ENCODE measurements at places on chromosomes 5 and 9.

- no peak for DNase-seq
These were observed 72.0 kb upstream of the SAP30L start for GRCh38 chr5:154373729-154374179.

DNA sequence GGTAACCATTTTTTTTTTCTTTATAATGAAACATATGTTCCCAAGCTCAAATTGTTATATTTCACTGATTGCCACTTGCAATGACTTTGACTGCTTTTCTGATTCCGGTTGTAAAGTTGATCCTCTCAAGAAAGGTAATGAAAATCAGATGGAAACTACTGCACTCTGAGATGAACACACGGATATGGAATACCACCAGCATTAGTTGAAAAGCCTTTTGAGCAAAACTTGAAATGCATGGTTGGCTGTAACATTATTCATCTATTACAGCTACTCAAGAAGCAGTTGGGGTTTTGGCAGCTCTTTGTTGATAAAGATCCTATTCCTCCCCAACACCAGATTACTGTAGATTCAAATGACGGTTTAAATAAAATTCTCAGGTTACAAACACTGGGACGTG is 591.6 kb upstream of the DMAC1 start:
- DNase-seq, result no peak

GRCh38 chr5:109143031-109143430 is 266.7 kb downstream of the PJA2 start:
- DNase-seq, result peak; percentile 26

GRCh38 chr5:167793700-167794099 is 497.7 kb upstream of the WWC1 start:
- no peak for DNase-seq

DNA sequence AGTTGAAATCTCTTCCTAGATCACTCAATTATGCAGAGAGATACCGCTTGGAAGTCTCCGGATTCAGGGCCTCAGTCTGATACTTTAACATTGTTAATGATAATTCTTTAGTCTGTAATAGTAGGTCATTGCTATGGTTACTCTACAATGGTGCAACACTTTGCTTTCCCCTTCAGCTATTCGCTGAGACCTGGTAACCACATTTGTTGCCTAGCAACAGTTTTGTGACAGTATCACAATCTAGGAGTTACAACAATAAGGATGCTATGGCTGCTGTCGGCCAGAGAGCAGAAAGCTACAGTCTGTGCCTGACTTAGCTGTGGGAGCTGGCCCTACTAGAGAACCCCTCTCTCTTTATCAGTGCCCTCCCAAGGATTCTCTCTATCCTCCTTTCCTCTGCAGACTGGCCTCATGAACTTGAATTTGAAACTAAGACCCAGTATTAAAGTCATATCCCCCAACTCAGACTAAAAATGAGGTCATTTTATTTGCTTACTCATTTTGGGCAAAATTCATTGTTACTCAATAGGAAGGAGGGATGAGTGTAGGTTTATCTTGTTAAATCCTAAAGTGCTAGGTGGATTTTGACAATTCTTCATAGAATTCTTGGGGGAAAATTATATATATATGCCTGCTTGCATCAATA is 39.3 kb downstream of the NR2F1 start:
- DNase-seq, result peak; percentile 50

DNA sequence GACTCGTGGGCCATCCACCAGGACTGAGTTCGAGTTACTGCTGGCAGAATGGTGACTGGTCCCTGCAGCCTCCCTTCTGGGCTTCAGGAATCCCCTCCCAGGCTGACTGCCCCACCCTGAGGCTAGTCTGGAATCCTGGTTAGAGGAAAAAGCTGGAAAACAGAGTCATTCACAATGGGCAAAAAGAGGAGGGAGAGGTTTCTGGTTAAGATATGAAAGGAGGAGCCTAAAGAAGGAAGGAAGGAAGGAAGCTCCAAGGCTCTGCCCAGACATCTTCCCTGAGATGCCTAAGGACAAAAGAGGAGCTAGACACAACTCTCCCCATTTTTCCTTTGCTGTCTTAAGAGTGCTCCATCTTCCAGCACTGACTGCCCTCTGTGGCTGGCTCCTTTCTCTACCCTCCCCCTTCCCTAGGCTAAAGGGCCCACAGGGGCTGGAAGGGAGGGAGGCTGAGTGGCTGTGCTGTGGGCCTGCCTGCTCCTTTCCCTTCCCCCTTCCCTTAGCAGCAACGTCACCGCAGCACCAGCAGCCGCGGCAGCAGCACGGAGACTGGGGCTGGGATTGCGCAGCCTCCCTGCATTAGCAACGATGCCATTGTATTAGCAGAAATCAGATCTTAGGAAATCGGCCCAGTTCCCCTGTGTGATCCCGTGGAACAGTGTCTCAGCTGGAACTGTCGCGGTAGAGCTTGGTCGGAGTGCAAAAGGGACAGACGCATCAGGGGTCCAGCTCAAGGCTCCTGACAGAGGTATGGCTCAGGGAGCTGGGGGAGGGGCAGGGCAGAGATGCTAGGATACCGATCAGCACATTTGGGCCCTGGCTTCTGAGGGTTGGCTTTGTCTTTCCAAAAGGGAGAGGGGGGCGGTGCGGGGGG is 48.7 kb downstream of the RUSC2 start:
- DNase-seq, result peak; percentile 94

DNA sequence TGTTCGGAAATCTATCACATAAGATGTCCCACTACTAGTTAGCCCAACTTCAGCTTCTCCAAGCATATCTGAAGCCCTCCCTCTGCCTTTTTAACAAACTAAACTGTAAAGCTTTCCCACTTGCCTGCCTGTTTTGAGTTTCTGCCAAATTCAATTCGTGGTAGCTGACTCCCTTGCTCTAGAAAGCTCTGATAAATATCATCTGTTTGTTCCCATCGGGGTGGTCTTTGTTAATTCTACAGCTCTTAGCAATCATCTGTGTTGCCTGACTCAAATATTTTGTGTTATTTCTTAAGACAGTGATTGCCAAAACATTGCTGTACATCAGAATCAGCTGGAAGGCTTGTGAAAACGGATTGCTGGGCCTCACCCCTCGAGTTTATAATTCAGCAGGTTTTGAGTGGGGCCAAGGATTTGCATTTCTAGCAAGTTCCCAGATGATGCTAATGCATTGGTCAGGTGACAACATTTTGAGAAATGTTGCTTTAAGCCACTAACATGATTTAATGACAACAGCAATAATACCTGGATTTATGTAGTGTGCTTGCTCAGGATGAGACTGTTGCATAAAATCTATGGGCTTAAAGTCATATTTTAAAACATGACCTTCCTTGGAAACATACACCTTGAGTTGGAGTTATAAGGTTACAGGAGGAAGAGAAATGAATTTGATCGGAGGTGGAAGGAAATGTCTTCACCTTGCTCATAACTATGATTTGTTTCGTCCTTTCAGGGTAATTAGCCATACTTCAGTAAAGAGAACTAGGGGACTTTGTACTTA is 631.9 kb downstream of the PSAT1 start:
- DNase-seq, result no peak

DNA sequence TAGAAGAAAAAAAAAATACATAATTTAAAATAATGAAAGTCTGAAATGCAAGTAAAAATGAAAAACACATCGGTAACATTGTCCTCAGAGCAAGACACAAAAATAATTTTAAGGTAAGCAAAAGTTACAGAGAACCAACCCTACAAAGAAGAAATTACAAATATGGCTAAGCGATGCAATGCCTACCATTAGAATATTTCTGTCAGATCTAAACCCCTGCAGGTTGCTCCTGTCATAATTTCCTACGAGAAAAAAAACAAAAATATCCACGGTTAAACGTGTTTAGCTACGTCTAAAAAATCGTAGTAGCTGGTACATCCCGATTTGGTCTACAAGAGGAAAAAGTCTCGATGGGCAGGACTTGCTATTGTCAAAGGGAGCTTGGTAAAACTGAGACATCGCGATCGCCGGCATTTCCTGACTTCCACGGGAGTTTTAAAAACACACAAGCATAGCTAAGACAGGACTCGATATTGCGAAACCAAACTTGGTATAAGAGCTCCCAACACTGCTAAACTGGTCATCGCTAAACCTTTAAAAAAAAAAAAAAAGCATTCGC is 1.1 kb upstream of the ANXA2R start:
- no peak for DNase-seq

- no peak for DNase-seq
These were observed 128.5 kb upstream of the IQGAP2 start for GRCh38 chr5:76274571-76274970.

GRCh38 chr9:101269591-101270283 is 115.1 kb downstream of the BAAT start:
- no peak for DNase-seq

DNA sequence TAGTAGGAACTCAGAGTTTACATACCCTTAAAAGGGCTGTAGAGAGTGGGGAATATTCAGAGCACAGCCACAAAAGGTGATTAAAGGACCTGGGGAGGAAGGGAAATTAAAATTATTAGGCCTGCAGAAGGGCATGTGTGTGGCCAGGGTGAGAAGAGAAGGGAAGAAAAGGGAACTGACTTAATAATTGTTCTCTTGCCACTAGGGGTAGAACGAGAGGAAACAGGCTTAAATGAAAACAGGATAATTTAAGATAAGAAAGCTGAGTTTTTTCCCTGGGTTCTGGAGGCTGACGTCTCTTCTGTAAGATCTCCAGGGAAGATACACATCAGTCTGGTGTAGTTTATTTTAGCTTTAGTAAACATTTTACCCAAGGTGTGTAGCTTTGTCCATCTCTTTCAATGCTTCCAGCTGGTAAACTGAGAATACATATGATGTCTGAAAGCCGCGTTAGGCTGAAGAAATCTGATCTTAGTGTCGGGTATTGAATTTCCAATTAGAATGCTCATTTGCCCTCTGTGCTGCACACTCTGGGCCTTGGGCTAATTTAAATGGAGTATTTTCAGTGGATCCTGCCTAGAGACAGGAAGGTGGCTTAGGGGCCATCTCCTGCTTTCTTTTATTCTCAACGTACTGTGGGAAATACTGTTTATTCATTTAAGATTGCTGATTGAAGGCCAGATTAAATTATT is 416.8 kb downstream of the TMEM38B start:
- no peak for DNase-seq

DNA sequence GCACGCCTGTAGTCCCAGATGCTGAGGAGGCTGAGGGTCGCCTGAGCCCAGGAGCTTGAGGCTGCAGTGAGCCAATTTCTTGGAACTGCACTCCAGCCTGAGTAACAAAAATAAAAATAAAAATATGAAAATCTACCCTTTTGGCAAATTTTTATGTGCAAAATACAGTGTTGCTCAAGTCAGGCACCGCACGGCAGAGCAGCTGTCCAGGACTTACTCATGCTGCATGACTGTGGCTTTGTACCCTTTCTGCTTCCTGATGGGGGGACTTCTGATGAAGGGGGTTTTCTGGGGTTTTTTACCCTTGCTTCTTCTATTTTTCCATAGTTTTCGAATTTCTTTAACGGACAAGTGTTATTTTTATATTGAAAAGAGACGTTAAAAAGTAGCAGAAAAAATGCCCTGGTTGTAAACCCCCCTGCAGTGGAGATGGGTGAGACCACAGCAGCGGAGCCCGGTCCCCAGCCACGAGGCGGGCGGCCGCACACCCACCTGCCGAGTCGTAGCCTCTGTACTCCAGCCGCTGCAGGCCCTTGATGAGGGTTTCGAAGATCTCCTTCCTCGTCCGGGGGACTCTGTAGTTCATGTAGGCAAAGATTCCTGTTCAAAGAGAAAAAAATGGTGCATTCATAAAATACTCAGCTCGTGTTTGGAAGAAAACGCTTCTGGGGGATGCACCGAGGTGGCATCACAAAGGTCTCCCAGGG is 15.0 kb downstream of the GFPT2 start:
- DNase-seq, result no peak

GRCh38 chr5:6902094-6902493 is 188.9 kb downstream of the TENT4A start:
- DNase-seq, result no peak

GRCh38 chr9:97366889-97367288 is 45.0 kb upstream of the TDRD7 start:
- no peak for DNase-seq

- no peak for DNase-seq
These were observed 155.0 kb downstream of the GLIS3 start for GRCh38 chr9:4144869-4145268.

GRCh38 chr9:6671416-6671815 is 25.9 kb upstream of the GLDC start:
- no peak for DNase-seq

- DNase-seq, result peak; percentile 29
These were observed 192.7 kb downstream of the GNA14 start for GRCh38 chr9:77455312-77455927.

GRCh38 chr5:73617510-73618279 is 8.3 kb upstream of the ARHGEF28 start:
- DNase-seq, result peak; percentile 72

- DNase-seq, result no peak
These were observed 460.4 kb downstream of the CTNND2 start for GRCh38 chr5:11443831-11444230.

- no peak for DNase-seq
These were observed 12.8 kb downstream of the FGFR4 start for GRCh38 chr5:177099422-177100093.

DNA sequence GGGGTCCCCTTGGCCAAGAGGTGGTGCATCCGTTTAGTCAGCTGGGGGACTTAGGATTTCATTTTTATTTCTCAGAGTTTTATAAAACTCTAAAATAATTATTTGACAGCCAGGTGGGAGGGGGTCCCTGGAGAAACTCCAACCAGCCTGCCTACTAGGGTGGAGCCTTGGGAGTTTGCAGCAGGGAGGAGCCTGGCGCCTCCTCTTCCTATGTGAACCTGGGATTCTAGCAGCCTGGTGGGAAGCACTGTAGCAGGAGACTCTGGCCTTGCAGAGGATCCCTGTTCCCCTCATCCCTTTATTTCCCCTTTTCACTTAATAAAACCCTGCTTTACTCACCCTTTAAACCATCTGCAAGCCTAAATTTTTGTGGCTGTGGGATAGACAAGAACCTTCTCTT is 50.8 kb downstream of the FXN start:
- no peak for DNase-seq

- DNase-seq, result no peak
These were observed 185.1 kb upstream of the ELAVL2 start for GRCh38 chr9:24011009-24011717.

DNA sequence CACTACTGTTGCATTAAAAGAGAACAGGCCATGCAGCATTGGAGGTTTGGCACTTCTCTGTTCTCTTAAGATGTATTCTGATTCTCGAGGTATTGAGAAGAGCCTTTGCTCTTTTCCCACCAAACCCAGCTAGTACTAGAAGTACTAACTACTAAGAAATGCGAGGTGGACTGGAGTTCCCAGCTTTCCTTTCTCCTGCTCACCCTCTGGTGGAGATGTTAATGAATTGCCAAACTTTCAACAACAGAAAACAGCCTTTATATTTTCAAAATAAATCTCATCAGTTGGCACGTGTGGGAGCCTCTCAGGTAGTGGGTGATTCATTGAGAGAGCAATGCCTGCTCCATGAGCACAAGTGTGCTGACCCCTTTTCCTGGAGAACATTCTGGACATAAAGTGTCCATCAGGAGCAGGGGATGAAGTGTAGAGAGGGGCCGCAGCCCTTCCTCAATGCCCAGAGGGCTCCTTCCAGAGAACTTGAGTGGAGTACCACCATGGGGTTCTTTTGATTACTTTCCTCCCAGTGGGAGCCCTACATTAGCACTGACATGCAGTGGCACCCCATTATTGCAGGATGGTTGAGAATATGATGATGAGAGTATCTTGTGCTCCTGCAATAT is 45.7 kb downstream of the TMEM174 start:
- peak; percentile 66 for DNase-seq

All from EH (cell line).